ENCODE measurements at places on chromosomes 5 and 9. TPM values are rescaled to one million over a fixed set of nuclear protein-coding genes. Genes with fewer than 3 reads are reported as not detected.

DNA sequence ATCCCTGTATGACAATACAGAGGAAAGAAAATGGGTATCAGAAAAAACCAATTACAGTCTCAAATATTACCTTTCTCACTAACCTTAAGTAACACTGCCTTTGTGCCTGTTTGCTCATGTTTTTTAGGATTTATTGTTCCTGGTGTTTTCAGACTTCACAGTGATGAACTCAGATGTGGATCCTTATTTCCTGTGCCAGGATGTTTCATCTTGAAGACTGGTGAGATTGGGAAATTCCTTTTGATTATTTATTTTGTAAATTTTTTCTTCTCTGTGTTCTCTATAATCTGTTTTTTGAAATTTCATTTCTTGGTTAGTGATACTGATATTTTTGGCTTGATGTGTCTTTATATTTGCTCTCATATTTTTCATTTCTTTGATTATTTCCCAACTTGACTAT is 142.4 kb upstream of the GRIN3A start:
- no peak for DNase-seq

DNA sequence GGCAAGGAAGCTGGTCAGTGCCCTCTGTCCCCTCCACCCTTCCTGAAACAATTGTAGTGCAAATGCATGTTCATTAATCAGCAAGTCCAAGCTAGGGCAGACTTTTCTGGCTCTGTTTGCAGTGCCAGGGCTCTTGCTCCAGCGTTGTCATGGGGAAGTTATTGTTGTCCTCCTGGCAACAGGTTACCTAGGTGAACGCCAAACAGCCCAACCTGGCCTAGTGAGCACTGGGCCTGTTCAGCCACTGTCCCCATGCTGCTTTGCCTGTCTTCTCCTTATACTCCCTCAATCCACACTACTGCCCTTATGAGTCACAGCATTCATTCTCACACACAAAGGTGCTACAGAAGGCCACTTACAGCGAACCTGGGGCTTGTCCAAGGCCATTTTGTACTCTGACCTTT is 34.5 kb upstream of the GLIS3 start:
- DNase-seq, result peak; percentile 78

DNA sequence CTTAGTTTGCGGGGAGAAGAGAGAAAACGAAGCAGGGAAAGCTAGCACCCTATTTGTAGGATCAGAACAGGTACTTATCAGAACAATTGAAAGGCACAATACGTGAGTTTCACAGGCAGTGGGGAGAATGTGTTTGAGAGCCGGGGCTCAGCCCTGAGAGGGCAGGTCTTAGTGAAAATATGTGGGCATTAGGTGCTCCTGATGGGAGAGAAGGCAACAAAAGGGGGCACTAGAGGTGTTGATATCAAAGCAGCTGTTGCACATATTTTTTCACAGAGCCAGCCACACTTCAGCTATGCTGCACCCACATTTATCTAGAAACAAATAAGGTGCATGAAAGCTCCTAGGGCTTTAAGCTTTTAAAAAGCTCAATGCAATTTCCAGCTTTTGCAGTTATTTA is 99.7 kb upstream of the MAN2A1 start:
- DNase-seq, result peak; percentile 30

- DNase-seq, result peak; percentile 89
Observed at GRCh38 chr9:108885643-108886348, 23.7 kb downstream of the ACTL7A start.

GRCh38 chr5:145008876-145009530 is 826.1 kb downstream of the PRELID2 start:
- no peak for DNase-seq

The TMEM252 gene
- not detected for total RNA-seq
